ENCODE measurements at places on chromosomes 4 and X.

DNA sequence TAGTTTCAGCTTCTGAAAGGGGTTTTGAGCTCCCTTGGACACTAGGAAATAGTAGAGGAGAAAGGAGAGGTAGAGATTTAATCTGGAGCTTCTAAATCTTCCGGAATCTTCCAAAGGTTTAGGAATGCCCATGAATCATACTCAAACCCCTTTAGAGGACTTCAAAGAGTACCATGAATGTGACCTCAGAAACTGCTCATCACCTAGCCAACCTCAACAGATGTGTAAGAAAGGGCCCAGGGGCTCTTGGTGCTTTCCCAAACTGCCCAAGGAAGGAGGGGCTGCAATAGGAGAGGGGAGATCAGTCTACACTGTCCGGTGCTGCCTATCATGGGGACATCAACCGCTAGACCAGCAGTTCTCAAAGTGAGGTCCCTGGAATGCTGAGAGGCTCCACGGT is 109.1 kb downstream of the RBM47 start:
- no peak for DNase-seq

GRCh38 chr4:10704430-10704810 is 19.9 kb upstream of the CLNK start:
- DNase-seq = no peak

DNA sequence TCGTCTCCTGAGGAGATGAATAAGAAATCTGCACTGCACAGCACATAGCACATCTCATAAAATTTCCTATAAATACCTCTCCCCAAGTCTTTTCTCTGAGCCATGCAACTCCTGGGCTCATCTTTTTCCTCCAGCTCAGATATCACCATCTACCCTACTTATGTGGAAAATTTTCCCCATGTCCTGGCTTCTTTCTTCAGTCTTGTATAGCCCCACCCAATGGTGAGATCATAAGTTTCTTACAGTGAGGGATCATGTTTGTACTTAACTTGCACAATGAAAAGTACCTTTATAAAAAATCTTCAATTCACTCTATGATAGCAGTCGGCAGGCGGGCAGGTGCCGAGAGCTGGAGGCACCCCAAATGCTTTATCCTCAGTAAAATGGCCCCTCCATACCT is 198.6 kb upstream of the S100G start:
- DNase-seq = no peak

DNA sequence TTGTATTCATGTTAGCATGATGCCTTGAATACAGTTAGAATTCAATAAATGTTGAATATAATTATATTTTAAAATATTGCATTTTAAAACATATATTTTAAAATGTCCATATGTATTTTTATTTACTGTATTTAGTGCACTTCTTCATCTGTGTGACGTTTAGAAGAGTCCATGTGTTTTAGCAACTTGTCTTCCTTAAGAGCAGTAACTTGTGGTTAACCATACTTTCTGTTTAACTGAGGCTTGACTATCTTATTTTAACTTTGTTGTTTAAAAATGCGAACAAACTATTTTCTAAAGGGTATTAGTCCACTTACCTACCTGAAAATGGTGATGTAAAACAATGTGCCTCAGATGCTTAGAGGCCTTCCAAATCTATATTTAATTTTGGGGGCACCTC is 858 bp downstream of the DMP1 start:
- DNase-seq = no peak

- DNase-seq = no peak
These were observed 54.5 kb downstream of the TRMT44 start for GRCh38 chr4:8494983-8495548.

DNA sequence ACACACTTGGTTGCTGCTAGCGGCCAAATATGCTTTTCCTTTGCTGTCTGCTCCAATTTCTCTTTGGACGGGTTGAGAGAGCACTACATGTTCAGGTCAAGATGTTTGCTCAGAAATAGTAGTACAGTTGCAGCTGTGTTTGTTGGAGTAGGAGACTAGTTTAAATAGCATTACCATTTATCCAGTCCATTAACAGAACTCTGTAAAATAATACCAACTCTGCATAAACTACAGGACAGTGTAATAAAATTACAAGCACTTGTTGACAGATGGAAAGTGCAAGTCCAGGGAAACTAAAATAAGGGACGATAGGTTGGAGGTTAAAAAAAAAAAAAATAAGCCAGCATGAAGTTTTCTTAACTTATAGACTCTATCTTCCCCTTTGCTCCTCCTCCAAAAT is 20.2 kb downstream of the SLIT2 start:
- no peak for DNase-seq

- no peak for DNase-seq
These were observed 572.8 kb upstream of the FRG1 start for GRCh38 chr4:189367832-189368231.

DNA sequence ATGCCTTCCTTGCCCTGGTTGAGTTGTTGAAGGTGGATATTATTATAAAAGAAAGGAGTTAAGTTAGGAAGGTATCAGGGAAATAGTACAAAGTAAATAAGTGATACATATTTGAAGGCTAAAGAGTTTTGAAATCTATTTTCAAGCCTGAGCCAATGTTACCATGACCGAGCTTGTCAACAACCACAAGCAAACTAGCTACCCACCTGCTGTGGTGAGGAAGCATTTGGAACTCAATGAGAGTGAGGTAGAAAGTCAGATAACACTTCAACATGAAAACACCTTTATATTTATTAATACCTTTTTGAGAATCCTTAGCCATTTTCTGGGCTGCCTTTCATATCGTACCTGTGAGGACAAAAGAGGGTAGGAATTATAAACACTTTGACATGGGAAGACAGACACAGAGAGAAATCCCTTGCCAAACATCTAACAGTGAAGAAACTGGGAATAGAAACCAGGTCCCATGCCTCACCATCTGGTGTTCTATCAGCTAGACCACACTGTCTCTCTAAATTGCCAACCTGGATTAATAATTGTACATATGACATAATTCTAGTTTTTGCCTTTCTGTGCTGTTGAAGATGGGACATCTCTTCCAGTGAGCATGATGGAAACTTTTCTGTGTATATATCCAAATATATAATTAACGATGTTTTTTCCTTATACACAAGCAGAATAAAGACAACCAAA is 606.4 kb upstream of the NR3C2 start:
- no peak for DNase-seq

DNA sequence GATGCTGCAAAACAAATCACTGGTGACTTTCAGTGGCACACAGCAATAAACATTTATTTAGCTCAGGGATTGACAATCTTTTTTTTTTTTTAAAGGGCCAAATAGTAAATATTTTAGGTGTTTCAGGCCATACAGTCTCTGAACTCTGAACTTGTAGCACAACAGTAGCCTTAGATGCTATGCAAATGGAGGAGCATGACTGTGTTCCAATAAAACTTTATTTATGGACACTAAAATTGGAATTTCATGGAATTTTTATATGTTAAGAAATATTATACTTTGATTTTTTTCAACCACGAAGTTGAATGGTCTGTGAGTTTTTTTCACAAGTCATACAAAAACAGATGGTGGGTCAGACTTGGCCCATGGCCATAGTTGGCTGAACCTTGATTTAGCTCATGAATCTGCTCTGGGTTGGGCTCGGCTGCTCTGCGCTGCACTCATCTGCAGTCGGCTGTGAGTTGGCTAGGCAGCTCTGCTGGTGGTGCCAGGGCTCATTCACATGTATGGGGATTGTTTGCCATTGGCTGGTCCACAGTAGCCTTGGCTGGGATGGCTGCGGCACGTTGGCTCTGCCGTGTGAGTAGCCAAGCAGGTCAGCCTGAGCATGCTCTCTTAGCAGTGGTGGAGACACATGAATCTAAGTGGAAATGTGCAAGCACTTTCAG is 231.7 kb upstream of the PGRMC2 start:
- DNase-seq = no peak

GRCh38 chr4:3271131-3271530 is 21.7 kb upstream of the RGS12 start:
- no peak for DNase-seq

- no peak for DNase-seq
These were observed 6.0 kb upstream of the ANXA3 start for GRCh38 chr4:78545275-78546246.

- DNase-seq = no peak
These were observed 118.1 kb downstream of the IL1RAPL2 start for GRCh38 chrX:104684077-104684476.

- DNase-seq = peak; percentile 45
These were observed 228.4 kb downstream of the SPRY1 start for GRCh38 chr4:123624959-123625358.

GRCh38 chr4:41734371-41734770 is 14.2 kb downstream of the PHOX2B start:
- DNase-seq = no peak

DNA sequence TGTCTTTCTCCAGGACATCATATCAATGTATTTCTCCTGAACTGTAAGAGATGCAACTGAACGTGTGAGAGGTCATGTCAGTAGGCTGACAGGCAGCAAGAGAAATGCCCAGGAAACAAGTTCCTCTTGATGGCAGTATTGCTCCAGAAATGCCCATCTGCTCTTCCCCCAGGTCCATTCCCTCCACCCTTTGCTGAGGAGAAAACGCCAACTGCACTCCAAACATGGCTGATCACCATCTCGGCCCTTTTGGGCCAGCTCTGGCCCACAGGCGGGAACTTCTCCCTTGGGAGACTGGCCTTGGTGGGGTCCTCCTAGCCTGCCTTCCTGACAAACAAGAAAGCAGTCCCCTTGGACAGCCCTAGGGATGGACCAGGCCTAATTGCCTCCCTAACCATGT is 276.5 kb upstream of the AGTR2 start:
- no peak for DNase-seq

Measured in activated CD8-positive, alpha-beta memory T cell treated with anti-CD3 and anti-CD28 coated beads, Interleukin-2, amount 10 ng/mL, durations not matched to agents 7 days and 5 days (primary cell).